ENCODE measurements at places on chromosomes 3 and 15.

DNA sequence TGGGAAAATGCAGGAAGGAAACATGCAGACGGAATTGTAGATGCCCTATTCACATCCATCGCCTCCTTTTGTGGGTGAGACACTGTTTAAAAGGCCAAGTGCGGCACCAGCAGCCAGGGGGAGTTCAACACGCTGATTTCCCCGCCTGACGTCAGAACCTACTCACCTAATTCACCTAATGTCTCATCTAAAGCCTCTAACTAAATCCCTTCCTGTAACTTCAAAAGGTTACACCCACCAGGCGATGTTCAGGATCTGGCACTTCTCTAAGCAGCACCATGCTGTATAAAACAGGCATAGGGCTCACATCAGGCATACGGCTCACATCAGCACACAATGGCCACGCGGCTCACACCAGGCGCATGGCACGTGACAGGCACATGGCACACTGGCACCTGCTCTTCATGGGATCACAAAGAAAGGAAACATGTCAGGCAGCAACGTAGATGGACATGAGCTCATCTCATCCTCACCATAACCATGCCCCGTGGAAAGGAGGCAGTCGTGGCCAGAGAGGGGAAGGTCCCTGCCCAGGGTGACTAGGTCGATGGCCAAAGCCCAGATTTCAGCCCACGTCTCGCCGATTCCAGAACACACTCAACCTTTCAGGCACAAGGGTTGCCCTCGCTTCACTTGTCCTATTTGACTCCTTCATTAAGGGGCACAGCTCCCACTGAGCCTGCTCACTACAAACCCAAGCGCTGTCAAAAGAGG lies 21.7 kb downstream of the XXYLT1 start:
- no peak for DNase-seq

- DNase-seq, result no peak
Observed at GRCh38 chr15:66964111-66964738, 101.2 kb upstream of the SMAD3 start.

GRCh38 chr3:176946202-176946601 lies 251.1 kb downstream of the TBL1XR1 start:
- DNase-seq, result no peak

GRCh38 chr3:182793663-182794454 lies 555 bp downstream of the ATP11B start:
- DNase-seq, result peak; percentile 31

All from stimulated activated CD8-positive, alpha-beta memory T cell treated with anti-CD3 and anti-CD28 coated beads, Interleukin-15, amount 100 ng/mL, for 48 hours (primary cell).